ENCODE measurements at places on chromosomes 11 and 22.

DNA sequence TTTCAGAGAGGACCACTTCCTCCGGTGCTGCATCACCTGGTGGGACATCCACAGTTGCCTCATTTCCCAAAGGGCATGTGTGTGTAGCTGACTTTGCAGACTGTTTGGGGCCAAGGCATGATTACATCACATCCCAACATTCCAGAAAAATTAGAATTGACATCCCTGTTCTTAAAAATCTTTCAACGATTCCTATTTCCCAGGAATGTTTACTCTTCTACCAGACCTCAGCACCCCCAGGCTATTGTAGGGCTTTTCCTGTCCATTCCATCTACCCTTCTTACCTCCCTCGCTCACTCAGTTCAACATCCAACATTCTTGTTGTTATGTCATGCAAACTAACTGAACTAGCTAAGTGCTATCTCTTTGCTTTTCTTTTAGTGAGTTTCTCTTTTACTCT, 37.3 kb downstream of the PIWIL4 start:
- DNase-seq: no peak

GRCh38 chr11:119188887-119189286, 3.6 kb downstream of the NHERF4 start:
- no peak for DNase-seq

GRCh38 chr11:11605181-11605580, 16.6 kb downstream of the GALNT18 start:
- DNase-seq: no peak

GRCh38 chr11:7567311-7567710, 53.5 kb downstream of the PPFIBP2 start:
- DNase-seq: no peak

GRCh38 chr11:107151579-107151978, 133.3 kb upstream of the GUCY1A2 start:
- DNase-seq: no peak
